ENCODE measurements at places on chromosomes 7 and 10.

GRCh38 chr10:104033966-104034365, 51.7 kb downstream of the COL17A1 start:
- DNase-seq = no peak

- DNase-seq = no peak
Measured at GRCh38 chr7:108459922-108460551, 3.8 kb upstream of the NRCAM start.

DNA sequence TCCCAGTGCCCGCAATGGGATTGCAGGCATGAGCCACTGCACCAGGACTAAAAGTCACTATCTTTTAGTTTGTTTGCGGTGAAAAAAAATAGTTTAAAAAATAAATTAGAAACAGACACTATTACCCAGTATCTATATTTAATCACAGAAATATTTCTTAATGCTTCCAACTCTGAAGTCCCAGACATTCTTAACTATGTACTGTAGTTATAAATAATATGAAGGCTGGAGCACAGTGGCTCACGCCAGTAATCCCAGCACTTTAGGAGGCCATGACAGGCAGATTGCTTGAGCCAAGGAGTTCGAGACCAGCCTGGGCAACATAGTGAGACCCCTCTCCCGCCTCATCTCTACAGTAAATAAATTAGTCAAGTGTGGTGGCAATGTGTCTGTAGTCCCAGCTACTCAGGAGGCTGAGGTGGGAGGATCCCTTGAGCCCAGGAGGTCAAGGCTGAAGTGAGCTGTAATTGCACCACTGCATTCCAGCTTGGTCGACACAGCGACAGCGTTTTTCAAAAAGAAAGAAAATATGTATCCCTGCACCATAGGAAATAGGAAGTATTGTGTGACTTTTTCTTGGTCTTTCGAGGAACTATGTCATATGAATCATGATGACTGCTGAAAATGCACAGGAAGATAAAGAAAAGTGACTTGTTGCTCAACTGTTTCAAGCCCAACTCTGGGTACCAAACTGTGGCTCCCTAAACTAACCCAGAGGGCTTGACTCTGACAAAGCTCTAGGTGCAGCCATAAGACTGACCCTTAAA, 74.9 kb upstream of the STEAP1B start:
- no peak for DNase-seq

DNA sequence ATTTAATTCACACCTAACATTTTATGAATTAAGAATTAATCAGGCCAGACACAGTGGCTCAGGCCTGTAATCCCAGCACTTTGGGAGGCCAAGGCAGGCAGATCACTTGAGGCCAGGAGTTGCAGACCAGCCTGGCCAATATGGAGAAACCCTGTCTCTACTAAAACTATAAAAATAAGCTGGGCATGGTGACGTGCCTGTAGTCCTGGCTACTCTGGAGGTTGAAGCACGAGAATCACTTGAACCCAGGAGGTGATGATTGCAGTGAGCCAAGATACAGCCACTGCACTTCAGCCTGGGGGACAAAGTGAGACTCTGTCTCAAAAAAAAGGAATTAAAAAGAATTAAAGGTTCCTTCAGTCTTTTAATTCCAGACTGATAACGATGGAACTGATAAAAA, 11.1 kb downstream of the LARP4B start:
- no peak for DNase-seq

GRCh38 chr10:79445977-79446757, 743 bp upstream of the ZCCHC24 start:
- peak; percentile 67 for DNase-seq

GRCh38 chr10:16968416-16969041, 151.3 kb upstream of the RSU1 start:
- no peak for DNase-seq

- DNase-seq = no peak
Measured at GRCh38 chr10:128846927-128847326, 620.1 kb upstream of the MGMT start.

- no peak for DNase-seq
Measured at GRCh38 chr10:51176976-51177695, 102.8 kb downstream of the PRKG1 start.

DNA sequence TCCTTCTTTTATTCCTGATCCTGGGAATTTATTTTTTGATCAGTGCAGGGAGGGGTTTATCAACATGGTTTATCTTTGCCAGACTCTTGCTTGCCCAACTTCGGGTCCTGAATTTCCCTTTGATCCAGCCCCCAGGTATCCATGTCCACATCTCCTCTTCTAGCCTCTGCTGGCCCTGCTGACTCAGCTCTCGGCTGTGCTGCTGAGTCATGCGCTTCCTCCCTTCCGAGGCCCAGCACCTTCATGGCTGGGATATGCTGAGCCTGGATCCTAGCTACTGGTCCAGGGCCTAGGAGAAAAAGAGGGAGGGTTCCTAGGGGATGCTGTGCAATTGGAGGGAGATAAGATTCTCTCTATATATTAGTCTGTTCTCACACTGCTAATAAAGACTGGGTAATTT, 380.7 kb upstream of the SHH start:
- DNase-seq = no peak

GRCh38 chr7:4689151-4689550, 7.1 kb downstream of the FOXK1 start:
- DNase-seq = no peak

GRCh38 chr10:131274883-131275282, 36.6 kb downstream of the TCERG1L start:
- DNase-seq = no peak

GRCh38 chr10:15795036-15795792, 65.1 kb downstream of the MINDY3 start:
- DNase-seq = no peak

DNA sequence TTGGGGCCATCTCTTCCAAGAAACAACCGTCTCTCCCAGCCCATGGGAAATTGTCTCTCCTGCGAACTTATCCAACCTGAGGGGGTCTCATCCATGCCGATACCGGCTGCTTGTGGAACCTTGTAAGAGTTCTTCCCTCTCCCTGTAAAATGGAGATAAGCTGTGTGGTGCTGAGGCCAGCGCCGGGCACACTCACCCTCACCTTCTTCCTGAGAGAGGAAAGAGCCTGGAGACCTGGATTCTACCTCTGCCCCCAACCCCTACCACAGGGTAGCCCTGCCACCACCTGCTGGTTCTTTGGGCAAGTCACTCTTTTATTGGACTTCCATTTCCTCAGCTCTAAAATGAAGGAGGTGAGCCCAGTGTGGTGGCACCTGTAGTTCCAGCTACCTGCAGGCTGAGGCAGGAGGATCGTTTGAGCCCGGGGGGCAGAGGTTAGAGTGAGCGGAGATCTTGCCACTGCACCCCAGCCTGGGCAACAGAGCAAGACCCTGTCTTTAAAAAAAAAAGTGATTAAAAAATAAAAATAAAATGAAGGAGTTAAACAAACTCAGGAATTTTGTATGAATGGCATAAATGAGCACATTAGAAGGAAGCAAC, 38.4 kb upstream of the PSAP start:
- DNase-seq = no peak

DNA sequence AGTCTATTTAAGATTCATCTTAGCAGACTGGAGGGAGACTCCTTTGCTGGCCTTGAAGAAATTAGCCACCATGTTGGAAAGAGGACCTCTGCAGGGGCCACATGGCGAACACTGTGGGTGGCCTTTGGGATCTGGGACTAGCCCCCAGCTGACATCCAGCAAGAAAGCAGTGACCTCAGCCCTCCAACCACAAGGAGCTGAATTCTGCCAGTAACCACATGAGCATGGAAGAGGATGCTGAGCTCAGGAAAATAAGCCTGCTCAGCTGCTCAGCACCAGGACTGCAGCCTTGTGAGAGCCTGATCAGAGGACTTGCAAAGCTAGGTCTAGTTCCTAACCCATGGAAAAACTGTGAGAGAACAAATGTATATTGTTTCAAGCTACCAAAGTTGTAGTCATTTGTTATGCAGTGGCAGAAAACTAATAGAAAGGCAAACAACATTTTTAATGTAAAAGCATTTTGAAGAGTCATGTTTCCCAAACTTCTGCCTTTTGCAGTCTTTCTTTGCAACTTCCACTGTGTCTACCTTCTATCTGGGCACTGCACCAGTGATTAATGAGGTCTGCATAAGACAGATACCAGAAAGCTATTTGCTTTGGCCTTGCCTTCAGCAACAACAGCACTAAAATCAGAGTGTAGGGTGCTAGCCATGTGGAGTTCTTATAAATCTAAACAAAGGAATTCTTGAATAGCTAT, 183.7 kb downstream of the FGFR2 start:
- DNase-seq = no peak

GRCh38 chr10:79025199-79025832, 43.5 kb upstream of the ZMIZ1 start:
- peak; percentile 71 for DNase-seq

- DNase-seq = peak; percentile 37
Measured at GRCh38 chr7:45181991-45182855, 24.6 kb downstream of the RAMP3 start.

GRCh38 chr7:115475761-115476385, 554.0 kb downstream of the MDFIC start:
- DNase-seq = no peak

DNA sequence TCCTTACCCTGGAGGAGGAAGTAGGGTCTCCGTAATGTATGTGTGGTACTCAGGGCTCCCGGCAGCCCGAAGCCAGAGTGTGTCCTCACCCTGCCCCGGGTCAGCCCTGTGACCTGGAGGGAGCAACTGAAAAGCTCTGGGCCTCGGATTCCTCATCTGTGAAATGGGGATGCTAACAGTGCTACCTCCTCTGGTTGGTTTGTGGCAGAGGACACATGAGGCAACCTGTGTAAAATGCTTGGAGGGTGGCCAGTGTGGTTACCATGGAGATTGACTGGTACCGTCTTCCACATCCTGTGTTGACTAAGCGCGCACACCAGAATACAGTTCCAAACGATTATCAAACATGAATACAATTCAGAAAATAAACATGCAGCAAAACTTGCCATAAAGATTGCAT, 163.8 kb upstream of the KLF6 start:
- peak; percentile 74 for DNase-seq

- no peak for DNase-seq
Measured at GRCh38 chr10:12160664-12161063, 31.2 kb downstream of the SEC61A2 start.

DNA sequence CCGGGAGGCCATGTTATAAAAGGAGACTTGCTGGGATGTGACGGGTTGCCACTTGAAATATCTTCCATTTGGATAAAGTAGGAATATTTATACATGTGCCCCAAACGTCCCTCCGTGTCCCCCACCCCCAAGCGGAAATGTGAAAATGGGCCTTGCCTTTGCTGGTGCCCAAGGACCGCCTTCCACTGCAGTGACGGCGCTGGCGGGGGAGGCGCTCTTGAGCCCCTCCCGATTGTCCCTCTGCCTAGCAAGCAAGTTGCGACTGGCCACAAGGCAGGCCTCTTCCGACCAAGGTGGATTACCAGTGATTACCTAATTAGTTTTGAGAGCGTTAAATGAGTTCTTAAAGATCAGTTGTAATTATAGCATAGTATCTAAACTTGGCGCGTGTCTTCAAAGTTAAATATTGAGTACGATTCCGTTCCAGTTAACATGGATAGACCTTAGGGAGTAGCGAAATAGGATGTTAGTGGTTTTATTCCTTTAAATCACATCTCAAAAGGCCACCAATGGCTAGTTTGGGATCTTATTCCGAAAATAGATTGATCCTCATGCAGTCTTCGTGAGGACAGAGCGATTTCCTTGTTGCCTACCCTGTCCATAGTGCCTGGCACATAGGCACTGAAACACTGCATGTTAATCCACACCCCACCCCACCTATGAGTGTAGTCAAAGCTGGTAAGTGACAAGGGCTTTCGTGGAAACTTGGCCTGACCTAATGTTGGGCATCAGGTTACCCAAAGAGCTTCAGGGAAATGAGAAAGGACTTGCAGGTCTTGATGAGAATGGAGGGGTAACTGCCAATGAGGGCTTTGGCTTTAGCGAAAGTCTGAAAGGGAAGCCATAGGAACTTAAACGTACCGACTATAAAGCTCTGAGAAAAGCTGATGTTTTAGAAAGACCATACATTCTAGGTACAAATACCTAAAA, 1.1 kb downstream of the PPIA start:
- peak; percentile 90 for DNase-seq

GRCh38 chr7:149620961-149621360, 123.4 kb upstream of the ZNF746 start:
- DNase-seq = peak; percentile 79

DNA sequence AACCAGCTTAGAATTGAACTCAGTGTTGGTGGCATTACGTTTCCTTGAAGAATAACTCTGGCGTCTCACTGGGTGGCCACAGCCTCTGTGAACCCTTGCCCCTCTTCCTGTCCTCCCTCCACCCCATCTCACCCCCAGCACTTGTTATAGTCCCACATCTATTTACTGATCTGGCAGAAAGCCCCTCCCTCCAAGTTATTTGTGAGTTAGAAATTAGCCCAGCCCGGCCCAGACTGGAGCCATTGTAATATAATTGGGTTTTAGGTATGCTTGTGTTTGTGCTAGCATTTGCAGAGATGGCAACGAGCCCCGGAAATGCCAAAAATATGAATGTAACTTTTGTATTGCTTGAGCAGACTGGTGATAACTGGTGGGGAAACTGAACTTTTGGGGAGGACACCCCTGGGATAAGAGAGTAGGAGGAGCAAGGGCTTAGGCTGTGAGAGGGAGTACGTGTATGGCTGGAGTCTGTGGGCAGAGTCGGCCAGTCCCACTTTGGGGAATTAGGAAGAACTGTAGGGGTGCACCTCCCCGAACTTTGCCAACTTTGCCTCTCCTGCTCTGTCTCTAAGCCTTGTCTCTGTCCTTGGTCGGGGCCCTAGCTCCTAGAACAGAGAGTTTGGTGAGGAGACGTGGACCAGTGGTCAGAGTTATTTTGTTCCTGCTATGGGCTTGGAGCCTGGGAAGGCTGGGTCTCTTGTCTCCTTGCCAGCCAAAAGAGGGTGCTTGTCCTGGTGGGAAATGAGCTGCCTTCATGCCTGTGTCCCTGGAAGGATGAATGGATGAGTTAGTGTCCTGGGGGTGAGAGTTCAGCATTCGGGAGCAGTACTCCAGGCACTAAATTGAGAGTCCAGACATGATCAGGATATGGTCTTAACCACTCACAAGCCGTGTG, 19.3 kb upstream of the TRIM8 start:
- DNase-seq = no peak

GRCh38 chr7:73895626-73896025, 34.7 kb downstream of the TMEM270 start:
- no peak for DNase-seq

GRCh38 chr7:112873831-112874553, 83.8 kb upstream of the TMEM168 start:
- DNase-seq = no peak

GRCh38 chr7:67602246-67602887, 605.7 kb downstream of the TYW1 start:
- no peak for DNase-seq

- no peak for DNase-seq
Measured at GRCh38 chr10:69861251-69862240, 59.8 kb downstream of the COL13A1 start.

GRCh38 chr10:96789571-96790108, 42.5 kb upstream of the LCOR start:
- no peak for DNase-seq

All from activated CD8-positive, alpha-beta memory T cell treated with anti-CD3 and anti-CD28 coated beads for 24 hours (primary cell).